ENCODE measurements at places on chromosomes 13 and 19.

DNA sequence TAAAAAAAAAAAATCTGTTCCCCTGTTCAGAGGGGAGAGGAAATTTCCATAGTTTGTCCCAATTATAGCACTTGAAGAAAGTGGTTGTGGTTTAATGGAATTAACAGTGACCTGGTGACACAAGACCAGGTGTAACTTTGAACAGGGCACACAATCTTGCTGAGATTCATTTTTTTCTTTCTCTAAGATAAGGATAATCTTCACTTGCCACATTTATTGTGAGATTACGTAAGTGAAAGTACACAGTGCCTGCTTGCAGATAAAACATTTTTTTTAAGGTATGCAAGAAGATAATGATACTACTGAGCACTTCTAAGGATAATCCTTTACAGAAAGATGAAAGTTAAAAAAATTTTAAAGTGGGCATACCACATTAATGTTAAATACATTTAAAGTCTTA, 448.1 kb downstream of the DIAPH3 start:
- no peak for DNase-seq

DNA sequence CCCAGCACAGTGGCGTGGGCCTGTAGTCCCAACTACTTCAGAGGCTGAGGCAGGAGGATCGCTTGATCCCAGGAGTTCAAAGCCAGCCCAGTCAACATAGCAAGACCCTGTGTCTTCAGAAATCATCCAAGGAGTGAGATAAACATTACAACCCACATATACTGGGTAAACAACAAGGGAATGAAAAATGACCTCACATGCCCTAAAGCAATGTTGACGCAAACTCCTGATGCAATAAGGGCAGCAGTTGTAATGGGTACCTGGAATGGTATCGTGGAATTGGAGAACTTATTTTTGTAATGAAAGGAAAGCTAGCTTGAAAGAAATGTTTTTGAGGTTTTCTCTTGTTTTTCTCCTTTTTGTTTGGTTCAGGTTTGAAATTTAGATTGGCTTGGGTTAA, 24.5 kb upstream of the LGALS16 start:
- no peak for DNase-seq

GRCh38 chr13:33153421-33154404, 131.8 kb downstream of the STARD13 start:
- DNase-seq = no peak

- DNase-seq = no peak
These were observed 5.5 kb downstream of the RAVER1 start for GRCh38 chr19:10327793-10328192.

GRCh38 chr13:78601124-78601873, 2.1 kb downstream of the POU4F1 start:
- no peak for DNase-seq
